ENCODE measurements at places on chromosomes 6 and 20.

DNA sequence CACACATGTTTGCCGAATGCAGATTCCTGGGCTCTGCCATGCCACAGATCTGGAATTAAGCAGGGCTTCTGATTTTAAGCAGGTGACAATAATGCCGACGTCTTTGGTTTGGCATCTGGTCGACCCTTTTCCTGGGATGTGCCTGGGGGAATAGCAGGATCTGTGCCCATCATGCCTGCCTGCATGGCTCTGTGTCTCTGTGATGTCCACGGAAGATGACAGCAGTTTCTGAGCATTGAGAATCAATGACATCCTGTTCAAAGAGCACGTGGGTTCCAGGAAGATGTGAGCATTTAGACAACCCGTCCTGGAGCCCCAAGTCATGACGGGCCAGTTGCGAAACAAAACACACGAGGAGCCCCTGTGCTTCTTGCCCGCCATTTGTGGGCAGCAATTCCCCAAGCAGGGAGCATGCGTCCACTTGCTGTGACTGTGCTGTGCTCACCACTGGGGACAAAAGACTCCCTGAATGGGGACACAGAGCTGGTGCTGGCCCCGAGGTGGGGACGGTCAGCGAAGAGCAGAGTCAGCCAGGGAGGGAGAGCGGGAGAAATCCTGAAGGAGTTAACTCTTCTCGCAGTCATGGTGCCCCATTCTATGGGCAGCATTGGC lies 110.1 kb downstream of the ERMARD start:
- no peak for DNase-seq

DNA sequence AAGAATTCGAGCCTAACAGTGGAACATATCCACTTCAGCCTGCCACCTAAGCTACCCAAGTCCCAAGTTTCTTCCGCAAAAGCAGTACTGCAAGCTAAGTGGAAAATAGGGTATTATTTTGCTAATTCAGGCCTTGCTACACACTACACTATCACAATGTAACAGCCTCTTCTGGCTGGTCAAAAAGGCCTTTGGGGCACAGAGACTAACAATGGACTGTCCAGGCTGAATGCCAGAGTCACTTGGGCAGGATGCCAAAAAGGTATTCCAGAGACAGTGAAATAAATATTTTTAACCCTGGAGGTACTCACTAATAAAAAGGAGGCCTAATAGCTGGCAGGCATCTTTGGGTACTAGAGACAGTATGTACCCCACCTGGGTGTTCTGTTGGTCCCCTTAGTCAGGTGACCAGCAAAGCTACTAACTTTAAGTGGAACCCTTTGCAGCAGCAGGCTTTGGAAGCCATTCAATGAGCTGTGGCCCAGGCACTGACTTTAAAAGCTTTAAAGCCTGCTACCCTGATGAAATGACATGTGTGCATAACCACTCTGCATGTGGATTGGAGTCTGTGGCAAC lies 692.1 kb downstream of the HTR1B start:
- DNase-seq: no peak

GRCh38 chr20:6142348-6142993 lies 19.6 kb upstream of the FERMT1 start:
- no peak for DNase-seq

DNA sequence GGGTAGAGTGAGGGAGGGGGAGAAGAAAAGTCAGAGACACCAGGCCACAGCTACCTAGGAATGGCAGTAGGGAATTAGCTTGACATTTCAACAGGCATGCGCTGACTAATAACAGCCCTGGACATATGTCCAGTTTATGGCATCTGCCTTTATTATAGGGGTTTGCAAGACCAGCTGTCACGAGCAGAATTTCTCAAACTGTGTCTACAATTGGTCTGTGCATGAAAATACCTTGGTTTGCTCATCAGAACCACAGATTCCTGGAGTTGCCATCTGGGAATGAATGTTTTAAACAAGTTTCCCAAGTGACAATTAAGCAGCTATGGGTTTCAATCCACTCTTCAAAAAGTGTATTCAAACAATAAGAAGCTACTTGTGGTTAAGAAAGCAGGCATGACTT lies 110.3 kb upstream of the ENPP5 start:
- DNase-seq: no peak

DNA sequence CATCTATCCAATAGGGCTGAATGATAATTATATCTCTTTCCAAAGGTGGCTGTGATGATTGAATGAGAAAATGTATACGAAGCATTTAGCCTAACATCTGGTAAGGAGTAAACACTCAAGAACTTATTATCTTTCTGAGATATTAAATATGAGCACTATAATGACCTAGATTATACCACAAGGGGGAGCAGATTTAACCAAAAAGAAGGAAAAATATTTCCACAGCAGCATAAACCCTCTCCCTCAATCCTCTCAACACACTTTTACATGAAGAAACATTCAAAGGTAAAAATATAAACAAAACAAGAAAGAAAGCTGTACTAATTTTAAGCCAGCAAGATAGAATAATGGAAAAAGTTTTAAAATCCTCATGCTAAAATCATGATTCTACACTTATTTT lies 68.4 kb downstream of the SHPRH start:
- DNase-seq: no peak

- no peak for DNase-seq
Observed at GRCh38 chr6:52176550-52176949, 9.6 kb upstream of the IL17A start.

GRCh38 chr6:4489538-4489937 lies 286.7 kb upstream of the CDYL start:
- no peak for DNase-seq

DNA sequence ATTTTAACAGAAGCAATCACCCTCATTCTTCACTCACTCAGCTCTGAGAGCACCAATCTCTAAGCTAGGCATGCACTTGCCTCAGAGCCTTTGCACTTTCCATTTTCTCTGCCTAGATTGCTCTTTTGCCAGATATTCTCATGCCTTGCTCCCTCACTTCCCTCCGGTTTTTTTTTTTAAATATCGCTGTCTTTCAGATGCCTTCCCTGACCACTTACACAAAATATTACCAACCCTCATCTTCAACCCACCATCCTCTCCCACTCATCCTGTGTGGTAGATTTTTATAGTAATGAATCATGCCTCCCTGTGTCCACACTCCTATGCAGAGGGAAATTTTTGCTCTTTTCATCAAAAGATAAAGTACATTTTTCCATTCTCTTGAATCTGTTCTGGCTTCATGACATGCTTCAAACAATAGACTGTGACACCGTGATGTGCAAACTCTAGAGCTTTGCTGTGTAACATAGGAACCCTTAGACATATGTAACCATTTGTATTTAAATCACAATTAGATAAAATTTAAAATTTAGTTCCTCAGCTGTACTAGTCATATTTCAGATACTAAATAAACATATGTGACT lies 437.1 kb downstream of the UTRN start:
- DNase-seq: no peak

GRCh38 chr6:139595183-139595582 lies 220.7 kb upstream of the CITED2 start:
- no peak for DNase-seq

DNA sequence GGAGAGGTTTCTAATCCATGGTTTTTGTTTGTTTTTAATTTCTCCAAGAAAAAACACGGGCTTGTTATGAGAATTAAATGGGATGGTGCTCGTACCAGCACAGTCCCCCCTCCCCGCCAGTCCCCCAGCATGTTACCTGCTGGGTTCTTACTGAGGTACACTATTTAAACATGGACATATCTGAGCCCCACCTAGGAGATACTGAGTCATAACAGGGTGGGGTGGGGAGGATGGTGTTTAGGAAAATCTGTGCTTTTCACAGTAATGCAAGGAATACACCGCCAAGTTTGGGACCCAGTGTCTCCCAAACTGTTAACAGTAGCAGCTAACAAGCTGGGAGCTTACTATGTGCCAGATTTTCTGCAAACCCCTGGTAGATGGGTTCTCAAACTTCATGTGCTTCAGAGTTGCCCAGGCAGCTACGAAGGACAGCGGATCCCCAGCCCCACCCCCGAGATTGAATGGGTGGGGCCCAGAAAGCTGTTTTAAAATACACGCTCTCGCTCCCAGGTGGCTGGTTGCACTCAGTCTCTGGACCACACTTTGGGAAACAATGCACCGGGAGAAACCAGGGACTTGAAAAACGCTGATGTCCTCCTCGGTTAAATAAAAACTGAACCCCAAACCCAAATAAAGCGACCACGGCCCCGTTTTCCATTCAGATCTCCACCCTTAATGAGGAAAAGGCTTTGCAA lies 995 bp downstream of the ZFP64 start:
- DNase-seq: peak; percentile 9

Data from left renal cortex interstitium (tissue), 4 donors.